ENCODE measurements at places on chromosomes 2 and 18.

- no peak overlapping the region for H3K27ac ChIP-seq
- H3K4me1 ChIP-seq = no peaks in the 10 kb centered on the region
- no peaks in the 10 kb centered on the region for H3K27me3 ChIP-seq
Measured at GRCh38 chr2:164220265-164220664, 401.0 kb downstream of the GRB14 start.

DNA sequence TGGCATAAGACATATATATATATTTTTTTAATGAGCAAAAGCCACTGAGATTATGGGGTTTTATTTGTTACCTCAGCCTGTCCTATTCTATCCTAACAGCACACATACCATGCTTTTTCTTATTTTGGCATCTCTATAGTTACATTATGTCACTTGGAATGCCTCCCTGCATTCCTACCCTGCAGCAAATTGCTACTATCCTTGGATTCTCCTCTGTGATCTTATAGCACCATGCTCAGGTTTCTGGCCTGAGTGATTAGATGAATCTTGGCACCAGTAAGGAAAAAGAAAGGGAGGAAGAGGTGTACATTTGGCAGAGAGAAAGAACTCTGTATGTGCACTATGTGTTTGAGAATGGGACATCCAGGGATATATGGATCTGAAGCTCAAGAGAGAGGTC lies 86.3 kb upstream of the PELI1 start:
- H3K27me3 ChIP-seq = peaks cover 5% of the 10 kb centered on the region
- peaks cover under 1% of the 10 kb centered on the region for H3K36me3 ChIP-seq
- no peak overlapping the region for H3K4me3 ChIP-seq
- no peak overlapping the region for H3K27ac ChIP-seq

DNA sequence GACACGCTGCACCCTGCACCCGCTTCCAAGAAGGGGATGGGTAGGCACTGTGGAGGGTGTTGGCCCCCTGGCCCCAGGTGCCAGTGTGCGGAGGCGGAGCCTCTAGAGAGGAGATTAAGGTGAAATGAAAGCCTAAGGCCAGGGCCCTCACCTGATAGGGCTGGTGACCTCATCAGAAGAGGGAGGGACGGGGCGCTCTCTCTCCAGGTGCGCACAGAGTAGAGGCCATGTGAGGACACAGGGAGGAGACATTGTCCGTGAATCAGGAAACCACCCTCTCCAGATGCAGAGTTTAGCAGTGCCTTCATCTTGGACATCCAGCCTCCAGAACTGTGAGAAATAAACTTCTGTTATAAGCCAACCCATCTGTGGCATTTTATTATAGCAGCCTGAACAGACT lies 62.3 kb downstream of the PSMG2 start:
- H3K27me3 ChIP-seq = no peaks in the 10 kb centered on the region
- peaks cover 3% of the 10 kb centered on the region for H3K4me1 ChIP-seq
- no peaks in the 10 kb centered on the region for H3K36me3 ChIP-seq
- H3K4me3 ChIP-seq = no peak overlapping the region
- DNase-seq = no peak

DNA sequence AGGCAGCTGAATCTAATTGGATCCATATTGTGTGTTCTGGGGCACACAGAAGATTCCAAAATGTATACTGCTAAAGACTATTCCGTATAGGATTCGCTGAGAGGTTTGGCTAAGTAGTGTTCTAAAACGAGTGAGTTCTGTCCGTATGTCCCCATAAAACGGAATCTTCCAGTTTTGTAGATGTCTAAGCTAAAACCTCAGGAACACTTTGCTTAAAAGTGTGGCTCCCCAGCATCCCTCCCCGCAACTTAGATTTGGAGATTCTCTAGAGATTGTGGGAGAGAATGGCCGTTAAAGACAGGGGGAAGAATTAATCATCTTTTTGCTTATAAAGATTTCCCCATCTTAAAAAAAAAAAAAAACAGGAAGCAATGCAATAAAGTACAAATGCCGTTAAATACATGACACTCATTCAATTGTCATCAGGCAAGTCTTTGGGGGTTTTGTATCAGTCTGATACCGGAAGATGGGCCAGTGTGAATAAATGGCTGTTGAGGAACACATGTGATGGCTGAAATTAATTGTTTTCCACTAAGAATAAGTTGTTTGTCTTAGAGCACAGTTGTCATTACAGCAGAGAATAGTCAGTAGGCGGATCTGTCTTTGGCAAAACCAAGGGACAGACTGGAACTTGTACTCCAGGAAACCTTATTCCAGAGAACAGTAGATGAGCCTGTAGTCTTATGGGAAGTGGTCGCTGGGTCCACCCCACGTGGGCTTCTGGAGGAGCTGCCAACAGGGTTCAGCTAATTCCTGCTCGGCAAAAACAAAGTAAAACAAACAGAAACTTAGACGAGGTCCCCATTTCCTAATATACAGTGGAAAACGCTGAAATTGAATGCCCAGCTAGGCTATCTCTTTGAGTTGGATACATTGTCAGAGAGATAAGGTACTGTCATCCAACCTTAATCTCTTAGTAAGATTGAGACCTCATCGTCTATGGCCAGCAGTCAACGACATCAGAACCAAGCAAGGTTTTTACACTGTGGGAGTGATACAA lies 1.7 kb downstream of the EMILIN2 start:
- H3K4me1 ChIP-seq = peaks cover 18% of the 10 kb centered on the region
- H3K36me3 ChIP-seq = no peaks in the 10 kb centered on the region
- DNase-seq = no peak
- peaks cover 15% of the 10 kb centered on the region for H3K27me3 ChIP-seq
- H3K27ac ChIP-seq = no peak overlapping the region

DNA sequence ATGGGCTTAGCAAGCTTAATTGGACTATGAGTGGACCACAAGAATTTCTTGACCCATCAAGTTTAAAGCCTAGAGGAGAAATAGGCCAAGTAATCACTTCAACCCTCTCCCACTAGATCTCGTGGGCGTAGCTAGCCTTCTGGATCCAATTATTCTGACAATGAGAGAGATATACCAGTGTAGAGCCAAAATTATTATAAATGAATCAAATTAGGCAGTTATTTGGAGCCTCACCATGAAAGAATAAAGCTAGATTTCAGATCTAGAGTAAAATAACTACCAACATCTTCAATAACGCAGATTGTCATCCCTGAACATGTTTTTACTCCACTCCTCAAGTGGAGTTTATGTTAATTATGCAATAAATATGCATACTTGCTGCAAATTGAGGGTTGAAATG lies 143.9 kb upstream of the CDH20 start:
- H3K27me3 ChIP-seq = no peaks in the 10 kb centered on the region
- H3K36me3 ChIP-seq = no peaks in the 10 kb centered on the region
- H3K27ac ChIP-seq = no peak overlapping the region
- H3K4me3 ChIP-seq = no peak overlapping the region

GRCh38 chr18:9516437-9517064 lies 41.2 kb downstream of the RALBP1 start:
- H3K4me1 ChIP-seq = no peaks in the 10 kb centered on the region
- no peak overlapping the region for H3K27ac ChIP-seq
- H3K36me3 ChIP-seq = peaks cover 3% of the 10 kb centered on the region

DNA sequence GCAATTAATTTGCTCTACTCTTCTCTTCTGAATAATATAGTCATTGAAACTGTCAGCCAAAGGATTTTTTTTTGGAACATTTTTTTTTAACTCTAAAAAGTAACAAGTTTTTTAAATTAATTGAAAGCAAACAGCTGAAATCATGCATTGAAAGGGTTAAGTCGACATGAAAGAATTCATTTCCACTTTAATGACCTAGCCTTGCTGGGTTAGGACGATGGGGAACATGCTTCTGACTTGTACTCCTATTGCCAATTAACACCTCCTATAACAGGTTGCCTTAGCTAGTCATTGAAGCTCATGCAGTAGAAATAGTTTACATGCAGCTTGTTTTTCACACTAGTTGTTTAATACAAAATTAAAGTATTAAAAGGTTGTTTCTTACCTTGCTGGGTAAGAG lies 47.8 kb downstream of the PSMD14 start:
- no peak overlapping the region for H3K4me3 ChIP-seq
- no peaks in the 10 kb centered on the region for H3K27me3 ChIP-seq
- H3K36me3 ChIP-seq = peaks cover 4% of the 10 kb centered on the region
- no peak for DNase-seq
- H3K4me1 ChIP-seq = no peaks in the 10 kb centered on the region

- no peaks in the 10 kb centered on the region for H3K27me3 ChIP-seq
- H3K27ac ChIP-seq = no peak overlapping the region
- peaks cover 17% of the 10 kb centered on the region for H3K4me1 ChIP-seq
- H3K4me3 ChIP-seq = no peak overlapping the region
- DNase-seq = no peak
Measured at GRCh38 chr2:62415019-62415431, 91.0 kb downstream of the TMEM17 start.

GRCh38 chr2:88739985-88740600 lies 48.6 kb downstream of the RPIA start:
- H3K27ac ChIP-seq = peak overlapping the region; percentile 66
- H3K36me3 ChIP-seq = peaks cover 57% of the 10 kb centered on the region
- peaks cover 6% of the 10 kb centered on the region for H3K27me3 ChIP-seq

- peaks cover 87% of the 10 kb centered on the region for H3K4me1 ChIP-seq
- H3K27me3 ChIP-seq = peaks cover 2% of the 10 kb centered on the region
- peak overlapping the region; percentile 75 for H3K4me3 ChIP-seq
- H3K36me3 ChIP-seq = peaks cover 43% of the 10 kb centered on the region
- peak overlapping the region; percentile 90 for H3K27ac ChIP-seq
- DNase-seq = no peak
Measured at GRCh38 chr2:207133820-207134519, 31.8 kb downstream of the KLF7 start.

- H3K36me3 ChIP-seq = no peaks in the 10 kb centered on the region
- no peak for DNase-seq
- H3K4me1 ChIP-seq = peaks cover 4% of the 10 kb centered on the region
Measured at GRCh38 chr2:45244928-45245327, 235.7 kb upstream of the SIX2 start.

GRCh38 chr2:73212098-73212447 lies 2.0 kb upstream of the SMYD5 start:
- H3K4me1 ChIP-seq = peaks cover 19% of the 10 kb centered on the region
- H3K27me3 ChIP-seq = peaks cover 10% of the 10 kb centered on the region
- peaks cover 3% of the 10 kb centered on the region for H3K36me3 ChIP-seq
- H3K4me3 ChIP-seq = no peak overlapping the region
- H3K27ac ChIP-seq = no peak overlapping the region
- DNase-seq = no peak

GRCh38 chr2:59021786-59022185 lies 780.7 kb upstream of the FANCL start:
- H3K27me3 ChIP-seq = no peaks in the 10 kb centered on the region
- H3K36me3 ChIP-seq = no peaks in the 10 kb centered on the region
- no peaks in the 10 kb centered on the region for H3K4me1 ChIP-seq
- H3K27ac ChIP-seq = no peak overlapping the region

GRCh38 chr2:41912776-41913175 lies 135.0 kb upstream of the PKDCC start:
- H3K4me3 ChIP-seq = no peak overlapping the region
- H3K27me3 ChIP-seq = no peaks in the 10 kb centered on the region
- H3K27ac ChIP-seq = no peak overlapping the region
- no peaks in the 10 kb centered on the region for H3K36me3 ChIP-seq
- no peak for DNase-seq

- no peaks in the 10 kb centered on the region for H3K36me3 ChIP-seq
- no peak overlapping the region for H3K4me3 ChIP-seq
- H3K4me1 ChIP-seq = no peaks in the 10 kb centered on the region
- H3K27me3 ChIP-seq = peaks cover 7% of the 10 kb centered on the region
- no peak for DNase-seq
- H3K27ac ChIP-seq = no peak overlapping the region
Measured at GRCh38 chr2:16678964-16679363, 13.3 kb upstream of the CYRIA start.

GRCh38 chr2:26772064-26773001 lies 8.2 kb downstream of the SLC35F6 start:
- peaks cover 4% of the 10 kb centered on the region for H3K36me3 ChIP-seq
- H3K27me3 ChIP-seq = peaks cover 3% of the 10 kb centered on the region
- DNase-seq = no peak
- peaks cover 7% of the 10 kb centered on the region for H3K4me1 ChIP-seq

DNA sequence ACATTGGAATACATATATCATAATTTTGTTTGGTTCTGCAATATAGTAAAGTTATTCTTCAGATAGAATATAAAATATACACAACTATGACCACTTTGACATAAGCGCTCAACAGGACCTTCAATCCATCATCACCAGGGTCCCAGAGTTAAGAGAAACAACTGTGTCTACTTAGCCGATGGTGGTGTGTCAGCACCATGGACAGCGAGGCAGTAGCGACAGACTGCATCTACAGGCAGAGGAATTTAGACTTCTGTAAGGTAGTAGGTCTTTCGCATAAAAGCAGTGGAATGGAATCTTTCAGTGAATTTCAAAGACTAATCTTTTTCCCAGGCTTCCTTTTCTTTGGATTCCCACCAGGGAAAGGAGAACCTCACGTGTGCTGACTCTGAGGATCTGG lies 20.5 kb upstream of the LRPPRC start:
- H3K27ac ChIP-seq = no peak overlapping the region
- H3K4me1 ChIP-seq = no peaks in the 10 kb centered on the region
- peak; percentile 72 for DNase-seq

- no peak overlapping the region for H3K27ac ChIP-seq
- H3K4me1 ChIP-seq = no peaks in the 10 kb centered on the region
- no peak for DNase-seq
- no peak overlapping the region for H3K4me3 ChIP-seq
- peaks cover 19% of the 10 kb centered on the region for H3K36me3 ChIP-seq
- H3K27me3 ChIP-seq = no peaks in the 10 kb centered on the region
Measured at GRCh38 chr2:231287696-231288095, 89.3 kb downstream of the ARMC9 start.

DNA sequence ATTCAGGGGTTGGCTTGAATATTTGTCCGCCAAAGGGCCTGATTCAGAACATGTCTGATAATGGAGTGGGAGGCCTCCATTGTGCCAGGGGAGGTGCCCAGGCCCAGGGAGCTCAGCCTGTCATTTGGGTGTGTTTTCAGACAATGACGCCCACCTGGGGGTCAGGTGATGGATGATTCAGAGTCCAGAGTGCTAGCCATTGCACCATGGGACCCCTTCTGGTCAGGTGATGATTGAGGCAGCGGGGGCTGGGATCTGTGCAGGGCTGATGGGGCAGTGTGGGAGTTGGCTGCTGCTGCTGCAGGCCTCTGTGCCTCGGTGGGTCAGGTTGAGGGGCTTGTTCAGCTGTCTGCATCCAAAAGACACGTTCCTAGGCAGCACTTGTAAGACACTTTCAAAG lies 8.3 kb upstream of the ARHGEF4 start:
- H3K4me3 ChIP-seq = no peak overlapping the region
- no peak overlapping the region for H3K27ac ChIP-seq
- H3K36me3 ChIP-seq = no peaks in the 10 kb centered on the region
- H3K27me3 ChIP-seq = peaks cover 14% of the 10 kb centered on the region
- DNase-seq = no peak
- peaks cover 4% of the 10 kb centered on the region for H3K4me1 ChIP-seq

DNA sequence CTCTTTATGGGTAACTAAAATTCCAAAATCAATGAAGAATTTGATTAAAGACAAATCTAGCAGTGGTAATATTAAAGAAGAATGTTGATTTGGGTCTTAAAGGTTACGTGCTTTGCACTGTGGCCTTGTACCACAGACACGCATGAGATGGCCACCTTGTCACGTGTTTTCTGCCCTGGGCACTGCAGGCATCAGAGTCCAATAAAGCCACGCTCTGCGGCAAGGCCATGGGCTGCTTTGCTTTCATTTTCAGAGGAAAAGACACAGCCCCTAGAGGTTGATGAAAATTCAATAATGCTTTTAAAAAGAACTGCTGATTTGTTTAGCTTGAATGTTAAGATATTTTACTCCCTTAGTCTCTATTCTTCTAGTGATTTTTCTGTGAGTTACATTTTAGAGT lies 30.4 kb downstream of the AOX1 start:
- no peak for DNase-seq
- no peak overlapping the region for H3K4me3 ChIP-seq
- H3K36me3 ChIP-seq = no peaks in the 10 kb centered on the region
- H3K27me3 ChIP-seq = no peaks in the 10 kb centered on the region

Data from endothelial cell (in vitro differentiated cells).